ENCODE measurements at places on chromosomes 7 and 10. TPM values are rescaled to one million over a fixed set of nuclear protein-coding genes. Genes with fewer than 3 reads are reported as not detected.

DNA sequence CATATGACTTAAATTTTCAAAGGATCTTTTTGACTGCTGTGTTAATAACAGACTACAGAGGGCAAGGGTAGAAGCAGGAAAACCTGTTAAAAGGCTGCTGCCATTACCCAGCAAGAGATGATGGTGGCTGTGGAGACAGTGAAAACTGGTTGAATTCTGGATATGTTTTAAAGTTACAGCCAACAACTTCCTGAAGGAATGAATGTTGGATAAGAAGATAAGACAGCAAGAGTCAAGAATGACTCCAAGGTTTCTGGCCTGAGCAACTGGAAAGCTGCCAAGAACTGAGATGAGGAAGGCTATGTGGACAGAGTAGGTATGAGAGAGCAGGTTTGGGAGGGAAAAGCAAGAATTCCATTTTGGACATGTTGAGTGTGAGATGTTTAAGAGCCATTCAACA, 19.1 kb downstream of the CNOT4 start:
- DNase-seq: no peak
- H3K27ac ChIP-seq: no peak overlapping the region
- H3K36me3 ChIP-seq: no peaks in the 10 kb centered on the region
- no peaks in the 10 kb centered on the region for H3K4me1 ChIP-seq
- no peaks in the 10 kb centered on the region for H3K27me3 ChIP-seq

DNA sequence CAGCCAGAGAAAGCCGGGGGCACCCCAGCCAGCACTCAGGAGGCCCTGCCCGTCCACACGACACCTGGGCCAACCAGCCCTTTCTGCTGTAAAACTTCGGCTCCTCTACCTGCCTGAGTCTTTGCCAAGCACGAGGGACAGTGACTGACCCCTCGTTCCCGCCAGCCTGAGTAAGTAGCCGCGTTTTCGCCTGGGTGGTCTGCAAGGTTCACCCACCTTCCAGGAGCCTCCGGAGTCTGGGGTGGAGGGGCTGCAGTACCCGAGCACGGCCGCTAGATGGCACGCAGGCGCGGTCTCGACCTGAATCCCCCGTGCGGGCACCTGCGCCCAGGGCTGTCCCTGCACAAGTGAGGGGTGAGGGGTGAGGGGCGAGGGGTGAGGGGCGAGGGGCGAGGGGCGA, 192.7 kb downstream of the PTPRN2 start:
- peak; percentile 37 for DNase-seq
- no peaks in the 10 kb centered on the region for H3K36me3 ChIP-seq
- H3K27me3 ChIP-seq: no peaks in the 10 kb centered on the region

- no peak overlapping the region for H3K4me3 ChIP-seq
- peak overlapping the region; percentile 85 for H3K27ac ChIP-seq
- peaks cover 58% of the 10 kb centered on the region for H3K4me1 ChIP-seq
- peaks cover 27% of the 10 kb centered on the region for H3K36me3 ChIP-seq
These were observed 8.8 kb downstream of the OGDH start for GRCh38 chr7:44615149-44615611.

- H3K27ac ChIP-seq: no peak overlapping the region
- no peak for DNase-seq
These were observed 372.1 kb upstream of the MKI67 start for GRCh38 chr10:128498378-128498730.

GRCh38 chr7:87226495-87226894, 7.0 kb upstream of the TMEM243 start:
- no peak overlapping the region for H3K27ac ChIP-seq
- peaks cover 12% of the 10 kb centered on the region for H3K4me1 ChIP-seq
- H3K27me3 ChIP-seq: peaks cover under 1% of the 10 kb centered on the region
- no peak overlapping the region for H3K4me3 ChIP-seq

GRCh38 chr7:1243964-1244416, 11.3 kb downstream of the UNCX start:
- DNase-seq: no peak
- H3K4me3 ChIP-seq: no peak overlapping the region
- H3K36me3 ChIP-seq: peaks cover 5% of the 10 kb centered on the region
- H3K4me1 ChIP-seq: no peaks in the 10 kb centered on the region
- H3K27me3 ChIP-seq: peaks cover 67% of the 10 kb centered on the region

- H3K27me3 ChIP-seq: no peaks in the 10 kb centered on the region
- H3K36me3 ChIP-seq: no peaks in the 10 kb centered on the region
- H3K4me1 ChIP-seq: no peaks in the 10 kb centered on the region
These were observed 38.1 kb downstream of the TMEM130 start for GRCh38 chr7:98831641-98832221.

DNA sequence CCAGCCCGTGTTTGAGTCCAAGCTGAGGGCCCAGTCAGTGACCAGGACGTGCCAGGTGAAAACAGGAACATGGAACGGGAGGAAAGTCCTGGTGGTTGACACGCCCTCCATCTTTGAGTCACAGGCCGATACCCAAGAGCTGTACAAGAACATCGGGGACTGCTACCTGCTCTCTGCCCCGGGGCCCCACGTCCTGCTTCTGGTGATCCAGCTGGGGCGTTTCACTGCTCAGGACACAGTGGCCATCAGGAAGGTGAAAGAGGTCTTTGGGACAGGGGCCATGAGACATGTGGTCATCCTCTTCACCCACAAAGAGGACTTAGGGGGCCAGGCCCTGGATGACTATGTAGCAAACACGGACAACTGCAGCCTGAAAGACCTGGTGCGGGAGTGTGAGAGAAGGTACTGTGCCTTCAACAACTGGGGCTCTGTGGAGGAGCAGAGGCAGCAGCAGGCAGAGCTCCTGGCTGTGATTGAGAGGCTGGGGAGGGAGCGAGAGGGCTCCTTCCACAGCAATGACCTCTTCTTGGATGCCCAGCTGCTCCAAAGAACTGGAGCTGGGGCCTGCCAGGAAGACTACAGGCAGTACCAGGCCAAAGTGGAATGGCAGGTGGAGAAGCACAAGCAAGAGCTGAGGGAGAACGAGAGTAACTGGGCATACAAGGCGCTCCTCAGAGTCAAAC, 5.2 kb downstream of the GIMAP5 start:
- H3K27ac ChIP-seq: peak overlapping the region; percentile 90
- no peaks in the 10 kb centered on the region for H3K27me3 ChIP-seq
- peak overlapping the region; percentile 90 for H3K4me3 ChIP-seq
- peaks cover 76% of the 10 kb centered on the region for H3K4me1 ChIP-seq

GRCh38 chr7:75737856-75738603, 711 bp downstream of the HIP1 start:
- peaks cover 11% of the 10 kb centered on the region for H3K27me3 ChIP-seq
- H3K4me1 ChIP-seq: peaks cover 21% of the 10 kb centered on the region
- no peak for DNase-seq
- H3K4me3 ChIP-seq: peak overlapping the region; percentile 91
- no peaks in the 10 kb centered on the region for H3K36me3 ChIP-seq
- H3K27ac ChIP-seq: peak overlapping the region; percentile 81

GRCh38 chr7:18829858-18830285, 287.6 kb downstream of the TWIST1 start:
- H3K4me3 ChIP-seq: no peak overlapping the region
- no peaks in the 10 kb centered on the region for H3K27me3 ChIP-seq
- no peak overlapping the region for H3K27ac ChIP-seq
- H3K4me1 ChIP-seq: no peaks in the 10 kb centered on the region
- H3K36me3 ChIP-seq: no peaks in the 10 kb centered on the region
- DNase-seq: no peak

DNA sequence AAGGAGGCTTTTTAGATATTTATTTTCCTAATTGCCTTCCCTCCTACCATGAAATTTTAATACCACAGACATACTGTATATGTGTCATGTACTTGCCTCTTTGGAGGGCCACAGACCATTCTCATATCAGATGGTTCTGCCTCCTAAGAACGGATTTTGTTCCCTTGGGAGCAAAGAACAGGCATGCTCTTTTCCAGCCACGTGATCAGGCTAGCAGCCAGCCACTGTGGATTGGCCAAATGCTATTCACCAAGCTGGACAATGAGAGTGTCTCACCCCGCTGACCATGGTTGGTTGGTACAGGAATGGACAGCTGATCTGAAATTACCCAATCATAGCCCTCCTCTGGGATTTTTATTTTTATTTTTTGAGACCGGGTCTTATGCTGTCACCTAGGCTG, 21.5 kb upstream of the CRHR2 start:
- H3K36me3 ChIP-seq: no peaks in the 10 kb centered on the region
- no peak overlapping the region for H3K27ac ChIP-seq
- H3K27me3 ChIP-seq: no peaks in the 10 kb centered on the region
- no peaks in the 10 kb centered on the region for H3K4me1 ChIP-seq
- DNase-seq: no peak
- no peak overlapping the region for H3K4me3 ChIP-seq

Gene MPP7
- total RNA-seq: 13.0 TPM

Gene MRLN
- total RNA-seq: not detected

Gene SPAM1
- not detected for total RNA-seq

Gene ZNF503
- total RNA-seq: 0.26 TPM

Gene STAG3
- total RNA-seq: 16.5 TPM

Gene ELOVL3
- not detected for total RNA-seq
